Left ventricle myocardium inferior (tissue), 1 donor: ENCODE measurements at places on chromosomes 2 and 18. TPM values are rescaled to one million over a fixed set of nuclear protein-coding genes. Genes with fewer than 3 reads are reported as not detected.

GPR75 gene
- total RNA-seq: 0.82 TPM

MATN3 gene
- total RNA-seq: 0.22 TPM

LRP1B gene
- 0.08 TPM for total RNA-seq

ALK gene
- total RNA-seq: 0.14 TPM

CXCR2 gene
- total RNA-seq: 0.96 TPM

ALPP gene
- not detected for total RNA-seq
